ENCODE measurements at places on chromosomes 13 and 19.

DNA sequence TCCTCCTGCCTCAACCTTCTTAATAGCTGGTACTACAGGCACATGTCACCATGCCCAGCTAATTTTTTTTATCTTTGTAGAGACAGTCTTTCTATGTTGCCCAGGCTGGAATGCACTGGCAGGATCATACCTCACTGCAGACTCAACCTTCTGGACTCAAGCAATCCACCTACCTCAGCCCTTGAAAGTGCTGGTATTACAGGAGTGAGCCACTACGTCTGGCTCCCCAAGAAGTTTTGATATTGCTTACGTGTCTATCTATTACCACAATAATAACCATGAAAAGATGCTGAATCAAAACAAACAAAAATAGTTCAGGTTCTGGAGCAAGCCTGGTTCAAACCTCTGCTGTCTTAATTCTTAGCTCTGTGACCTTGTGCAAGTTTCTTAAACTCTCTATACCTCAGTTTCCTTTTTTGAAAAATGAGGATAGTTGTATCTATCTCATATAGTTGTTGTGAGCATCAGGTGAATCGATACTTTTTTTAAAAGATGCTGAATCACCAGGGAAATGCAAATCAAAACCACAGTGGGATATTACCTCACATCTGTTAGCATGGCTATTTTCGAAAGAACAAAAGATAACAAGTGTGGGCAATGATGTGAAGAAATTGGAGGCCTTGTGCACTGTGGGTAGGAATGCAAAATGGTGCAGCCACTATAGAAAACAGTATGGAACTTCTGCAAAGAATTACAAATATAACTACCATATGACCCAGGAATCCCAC lies 19.0 kb upstream of the LEUTX start:
- no peak for DNase-seq

DNA sequence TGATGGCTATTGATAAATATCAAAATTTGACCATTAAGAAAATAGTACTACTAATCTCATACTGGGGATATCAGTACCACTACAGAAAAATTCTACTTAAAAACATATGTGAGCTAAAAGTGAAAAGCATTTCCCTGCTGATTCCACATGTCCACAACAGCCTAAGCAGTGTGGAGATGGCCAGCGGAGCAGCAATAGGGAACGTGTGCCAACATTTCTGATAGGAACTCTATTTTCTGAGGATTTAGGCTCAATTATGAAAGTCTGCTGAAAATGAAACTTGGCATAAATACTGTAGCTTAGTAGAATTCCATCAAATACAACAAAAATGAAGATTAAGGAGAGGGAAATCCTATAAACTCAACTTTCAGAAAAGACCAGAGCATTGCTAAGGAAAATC lies 311.6 kb downstream of the ENOX1 start:
- DNase-seq, result no peak

- DNase-seq, result no peak
Measured at GRCh38 chr19:54436628-54437252, 12.3 kb upstream of the LENG8 start.

GRCh38 chr13:30502237-30502636 lies 36.5 kb upstream of the HMGB1 start:
- no peak for DNase-seq

DNA sequence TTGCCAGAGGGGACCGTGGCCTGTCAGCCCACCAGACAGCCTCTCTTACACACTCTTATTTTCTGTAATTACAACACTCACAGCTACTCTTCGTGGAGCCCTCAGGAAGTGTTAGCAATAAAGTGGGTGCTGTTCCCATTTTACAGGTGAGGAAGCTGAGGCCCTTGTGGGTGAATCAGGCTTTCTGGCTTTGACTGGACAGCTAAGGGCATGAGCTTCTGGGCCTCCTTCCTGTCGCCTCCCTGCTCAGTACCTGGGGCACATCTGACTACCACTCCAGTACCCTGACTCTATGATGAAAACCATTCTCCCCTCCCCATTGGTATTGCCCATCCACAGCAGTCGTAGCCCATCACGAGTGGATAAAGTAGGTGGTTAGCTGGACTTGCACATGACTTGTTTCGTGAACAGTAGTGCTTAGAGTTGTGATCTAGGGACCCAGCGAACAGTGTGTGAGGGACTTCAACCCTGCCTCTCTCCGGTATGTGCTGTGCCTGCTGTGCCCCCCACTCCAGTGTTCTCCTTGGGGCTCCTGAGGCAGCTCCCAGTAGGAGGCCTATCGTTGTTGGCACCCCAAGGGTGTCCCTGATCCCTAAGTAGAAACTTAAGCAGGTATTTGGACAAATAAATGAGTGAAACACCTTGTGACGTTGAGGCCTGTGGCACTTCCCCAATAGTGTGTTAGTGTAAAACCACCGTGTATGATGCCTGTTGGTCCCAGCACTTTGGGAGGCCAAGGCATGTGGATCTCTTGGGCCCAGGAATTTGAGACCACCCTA lies 38.6 kb downstream of the GATAD2A start:
- DNase-seq, result no peak

DNA sequence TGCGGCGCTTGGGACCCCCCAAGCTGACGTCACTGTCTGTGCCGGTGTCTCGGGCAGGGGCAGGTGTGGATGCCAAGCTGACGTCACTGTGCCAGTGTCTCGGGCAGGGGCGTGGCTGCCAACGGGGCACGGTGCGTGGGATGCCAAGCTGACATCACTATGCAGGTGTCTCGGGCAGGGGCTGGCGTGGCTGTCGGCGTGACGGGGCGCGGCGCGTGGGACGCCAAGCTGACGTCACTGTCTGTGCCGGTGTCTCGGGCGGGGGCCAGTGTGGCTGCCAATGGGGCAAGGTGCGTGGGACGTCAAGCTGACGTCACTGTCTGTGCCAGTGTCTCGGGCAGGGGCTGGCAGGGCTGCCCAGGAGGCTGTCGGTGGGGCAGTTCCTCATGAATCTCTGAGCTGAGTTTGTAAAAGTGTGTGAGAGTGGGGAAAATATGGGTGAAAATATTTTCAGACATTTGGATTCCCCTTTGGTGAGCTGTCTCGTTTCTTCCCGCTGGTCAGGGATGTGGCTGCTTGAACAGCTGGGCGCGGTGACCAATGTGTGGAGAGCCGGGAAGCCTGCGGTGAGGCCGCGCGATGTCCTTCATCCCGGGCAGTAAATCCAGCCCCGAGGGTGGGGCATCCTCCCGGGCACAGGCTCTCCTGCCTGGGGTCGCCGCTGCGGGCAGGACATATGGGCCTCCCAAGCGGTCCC lies 25.2 kb downstream of the MCF2L start:
- no peak for DNase-seq

DNA sequence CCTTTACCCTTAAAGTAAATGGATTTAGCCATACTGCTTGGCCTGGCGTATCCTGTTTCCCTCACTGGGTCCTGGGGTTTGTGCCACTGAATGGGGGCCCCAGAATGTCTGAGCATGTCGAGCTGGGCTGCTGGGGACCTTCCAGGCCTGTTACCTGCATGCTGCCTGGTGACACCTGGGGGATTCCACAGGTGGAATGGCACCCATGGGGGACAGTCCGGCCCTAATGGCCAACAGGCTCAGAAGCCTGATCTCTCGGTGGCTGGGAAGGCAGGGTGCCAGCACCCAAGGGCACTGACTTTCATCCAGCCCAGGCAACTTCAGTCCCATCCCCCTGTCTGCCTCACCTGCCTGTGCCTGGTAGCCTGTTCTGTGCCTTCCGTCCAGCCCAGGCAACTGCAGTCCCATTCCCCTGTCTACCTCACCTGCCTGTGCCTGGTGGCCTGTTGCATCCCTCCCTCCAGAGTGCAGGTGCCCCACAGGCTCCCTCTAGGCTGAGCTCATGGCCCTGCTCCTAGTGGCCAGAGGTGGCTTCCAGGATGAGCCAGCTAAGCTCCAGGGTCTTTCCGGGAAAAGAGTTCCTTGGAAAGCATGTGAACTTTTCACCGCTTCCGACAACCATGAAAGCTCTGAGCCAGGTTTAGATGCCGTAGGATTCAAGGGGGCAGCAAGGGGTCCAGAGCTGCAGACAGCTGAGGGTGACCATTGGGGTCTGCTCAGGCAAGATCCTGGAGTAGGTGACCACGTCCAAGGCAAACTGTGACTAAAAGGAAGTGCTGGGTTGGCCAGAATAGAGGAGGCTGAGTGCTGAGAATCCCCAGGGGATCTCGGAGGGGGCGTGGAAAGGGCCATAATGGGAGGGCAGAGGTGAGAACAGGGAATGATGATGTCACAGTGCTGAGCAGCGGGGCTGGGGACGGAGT lies 30.3 kb upstream of the ZNF492 start:
- DNase-seq, result no peak

GRCh38 chr13:77583581-77583980 lies 48.1 kb downstream of the SCEL start:
- DNase-seq, result no peak

- DNase-seq, result no peak
Measured at GRCh38 chr13:111502957-111503356, 182.5 kb downstream of the TEX29 start.

- no peak for DNase-seq
Measured at GRCh38 chr13:35530147-35530546, 53.7 kb upstream of the MAB21L1 start.

- no peak for DNase-seq
Measured at GRCh38 chr19:17294051-17294891, 9.0 kb downstream of the ABHD8 start.

- DNase-seq, result no peak
Measured at GRCh38 chr19:51772977-51773376, 12.0 kb downstream of the FPR2 start.

DNA sequence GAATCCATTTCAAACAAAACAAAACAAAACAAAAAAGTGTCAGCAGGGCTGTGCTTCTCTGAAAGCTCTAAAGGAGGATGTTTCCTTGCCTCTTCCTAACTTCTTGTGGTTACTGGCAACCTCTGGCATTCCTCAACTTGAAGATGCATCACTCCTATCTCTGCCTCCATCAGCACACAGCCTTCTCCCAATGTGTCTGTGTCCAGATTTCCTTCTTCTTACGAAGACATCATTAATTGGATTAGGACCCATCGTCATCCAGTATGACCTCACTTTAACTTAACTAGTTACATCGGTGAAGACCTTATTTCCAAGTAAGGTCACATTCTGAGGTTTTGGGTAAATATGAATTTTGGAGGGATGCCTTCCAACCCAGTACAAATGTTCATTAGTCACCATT lies 33.8 kb upstream of the GTF2F2 start:
- DNase-seq, result no peak

DNA sequence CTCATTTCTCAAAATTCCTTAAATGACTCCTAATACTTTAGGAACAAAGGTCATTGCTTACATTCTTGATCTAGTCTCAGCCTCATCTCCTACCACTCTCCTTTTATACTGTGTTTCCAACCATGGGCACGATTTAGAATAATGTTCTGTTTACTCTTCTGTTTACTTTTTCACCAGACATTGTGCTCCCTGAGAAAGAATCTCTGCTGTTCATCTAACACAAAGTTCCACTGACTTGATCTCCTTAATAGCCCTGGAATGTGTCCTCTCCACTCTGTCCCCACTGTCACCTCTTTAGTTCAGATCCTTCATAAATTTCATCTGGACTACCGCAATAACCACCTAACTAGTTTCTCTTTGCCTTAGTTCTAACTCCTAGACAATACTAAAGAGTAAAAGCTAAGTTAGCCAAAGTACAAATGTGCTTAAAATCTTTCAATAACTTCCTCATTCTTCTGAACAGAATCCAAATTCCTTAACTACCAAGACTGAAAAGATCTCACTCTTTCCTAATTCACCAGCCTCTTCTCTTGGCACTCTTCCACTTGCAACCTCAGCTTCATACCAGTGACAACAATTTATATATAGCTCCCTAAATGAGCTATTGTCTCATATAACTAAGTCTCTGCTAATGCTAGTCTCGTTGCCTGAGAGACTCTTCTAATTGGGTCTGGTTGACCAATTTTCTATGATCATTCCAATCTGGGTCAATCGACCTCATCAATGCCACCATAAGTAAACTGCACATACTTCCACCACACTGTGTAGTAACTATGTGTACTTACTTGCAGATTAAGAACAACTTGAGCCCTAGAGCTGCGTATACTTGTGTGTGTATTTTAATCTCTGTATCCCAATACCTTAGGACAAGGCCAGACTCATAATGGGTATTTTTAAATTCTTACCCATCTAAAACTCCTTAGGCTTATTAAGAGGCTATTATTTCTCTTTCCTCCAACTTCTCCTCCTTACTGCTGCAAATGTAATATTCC lies 179.9 kb downstream of the VWA8 start:
- peak; percentile 55 for DNase-seq

- DNase-seq, result no peak
Measured at GRCh38 chr19:31397308-31397707, 48.1 kb upstream of the TSHZ3 start.

DNA sequence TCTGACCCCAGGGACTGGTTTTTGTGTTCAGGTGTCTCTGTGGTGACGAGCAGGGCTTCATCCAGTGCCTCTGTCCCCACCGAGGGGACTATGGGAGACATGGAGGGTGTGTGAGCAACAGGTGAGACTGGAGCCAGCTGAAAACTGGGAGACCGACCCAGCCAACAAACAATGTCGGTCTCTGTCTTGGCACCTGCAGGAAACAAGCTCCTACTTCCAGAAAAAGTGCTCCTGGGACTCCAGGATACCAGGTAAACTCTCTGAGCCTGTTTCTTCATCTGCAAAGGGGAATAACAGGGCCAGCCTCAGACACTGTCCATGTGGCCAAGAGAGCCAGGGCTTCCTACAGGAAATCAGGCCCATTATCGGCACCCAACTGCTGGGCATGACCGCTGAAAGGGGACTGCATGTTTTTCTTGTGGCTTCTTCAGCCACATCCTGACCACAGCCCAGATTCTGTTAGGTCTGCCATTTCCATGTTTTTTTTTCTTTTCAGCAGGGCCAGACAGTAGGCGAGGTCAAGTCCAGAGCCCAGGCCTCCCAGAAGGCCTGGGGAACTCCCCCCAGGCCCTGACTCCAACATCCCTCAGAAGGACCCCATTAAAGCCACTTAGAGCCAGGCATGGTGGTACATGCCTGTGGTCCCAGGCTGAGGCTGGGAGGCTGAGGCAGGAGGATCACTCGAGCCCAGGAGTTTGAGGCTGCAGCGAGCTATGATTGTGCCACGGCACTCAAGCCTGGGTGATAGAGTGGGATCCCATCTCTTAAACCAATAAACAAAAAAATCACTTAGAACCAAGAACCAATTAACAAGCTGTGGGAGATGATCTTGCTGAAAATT lies 836 bp upstream of the BST2 start:
- DNase-seq, result no peak

GRCh38 chr13:110592665-110593064 lies 22.7 kb upstream of the NAXD start:
- DNase-seq, result no peak

GRCh38 chr19:38898788-38899446 lies 501 bp downstream of the SIRT2 start:
- no peak for DNase-seq

GRCh38 chr19:32570081-32570785 lies 10.8 kb upstream of the PDCD5 start:
- peak; percentile 11 for DNase-seq

DNA sequence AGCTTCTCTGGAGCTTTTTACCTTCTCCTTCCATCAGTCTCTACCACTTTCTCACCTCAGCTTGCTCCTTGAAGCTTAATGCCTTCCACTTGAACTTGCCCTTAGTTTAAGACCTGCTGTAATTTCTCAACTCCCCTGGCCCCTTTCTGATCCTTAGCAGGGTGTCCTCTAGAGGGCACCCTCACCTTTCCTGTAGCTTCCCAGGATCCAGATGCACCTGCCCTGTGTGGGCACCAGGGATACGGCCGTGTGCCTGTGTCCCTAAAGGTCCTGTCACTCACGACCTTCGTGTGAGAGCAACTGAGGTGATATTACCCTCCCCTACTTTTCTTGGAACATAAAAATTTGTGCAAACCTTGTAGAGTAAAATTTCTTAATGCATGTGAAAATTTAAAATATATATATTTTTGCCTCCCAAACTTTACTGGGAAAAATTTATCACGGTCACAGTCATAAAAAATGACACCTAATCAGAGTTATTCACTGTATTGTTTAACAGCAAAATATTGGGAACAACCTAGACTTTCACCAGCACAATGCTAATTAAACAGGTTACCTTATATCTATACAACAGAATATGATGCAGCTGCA lies 46.4 kb downstream of the PSG3 start:
- DNase-seq, result peak; percentile 25
